ENCODE measurements at places on chromosomes 1 and 21.
A peak's percentile ranks its signal among the peaks of the same experiment; 100 is the strongest.

GRCh38 chr21:39096754-39097153, 86.5 kb downstream of the PSMG1 start:
- DNase-seq = no peak

DNA sequence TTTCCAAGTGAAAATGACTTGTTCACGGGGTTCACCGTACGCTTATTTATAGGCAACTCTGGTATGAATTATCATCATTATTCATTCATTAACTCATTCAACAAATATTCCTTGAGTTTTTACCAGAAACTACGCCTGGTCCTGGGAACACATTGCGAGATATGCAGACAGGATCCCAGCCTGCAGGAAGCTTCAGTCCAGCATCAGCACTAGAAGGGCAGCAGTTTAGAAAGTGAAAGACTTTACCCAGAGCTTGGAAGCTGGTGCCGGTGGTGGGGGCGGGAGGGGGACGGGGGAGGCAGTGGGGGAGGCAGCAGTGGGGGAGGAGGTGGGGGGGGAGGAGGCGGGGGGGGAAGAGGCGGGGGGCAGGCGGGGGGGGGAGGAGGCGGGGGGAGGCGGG, 55.9 kb downstream of the SETD4 start:
- DNase-seq = no peak

DNA sequence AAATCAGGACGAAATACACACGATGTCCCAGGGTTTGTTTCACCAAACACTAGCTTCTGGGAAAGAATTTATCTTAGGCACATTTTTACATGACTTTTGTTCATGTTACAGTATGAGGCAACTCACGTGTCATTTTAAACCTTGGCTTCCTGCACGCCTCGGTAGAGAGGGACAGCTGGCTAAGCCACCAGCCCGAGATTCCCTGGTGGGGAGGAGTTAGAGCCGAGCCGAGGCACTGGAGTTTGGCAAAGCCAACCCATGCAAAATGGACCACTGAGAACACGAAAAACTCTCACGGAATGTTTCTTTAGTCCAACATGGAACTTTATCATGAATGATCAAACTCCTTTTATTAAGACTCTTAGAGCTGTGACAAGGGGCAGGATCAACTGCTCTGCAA, 240.0 kb downstream of the DYRK1A start:
- DNase-seq = no peak

DNA sequence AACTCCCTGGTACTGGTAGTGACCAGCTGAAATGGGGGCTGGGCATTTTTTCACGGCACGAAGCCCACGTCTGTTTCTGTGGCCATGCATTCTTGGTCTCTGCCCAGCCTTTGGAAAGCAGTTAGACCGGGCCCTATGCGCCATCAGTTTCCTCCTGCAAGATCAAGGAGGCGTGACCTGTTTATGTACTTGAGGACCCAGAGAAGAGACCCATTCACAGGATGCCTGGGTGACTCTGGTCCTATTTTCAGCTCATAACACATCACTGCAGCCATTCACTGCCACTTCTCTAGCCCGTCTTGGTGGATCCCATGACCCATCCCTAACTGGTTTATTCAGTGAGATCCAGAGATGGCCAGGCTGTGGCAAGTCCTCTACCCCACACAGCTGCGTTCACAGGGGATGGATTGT, 70.4 kb downstream of the SPSB1 start:
- DNase-seq = no peak

DNA sequence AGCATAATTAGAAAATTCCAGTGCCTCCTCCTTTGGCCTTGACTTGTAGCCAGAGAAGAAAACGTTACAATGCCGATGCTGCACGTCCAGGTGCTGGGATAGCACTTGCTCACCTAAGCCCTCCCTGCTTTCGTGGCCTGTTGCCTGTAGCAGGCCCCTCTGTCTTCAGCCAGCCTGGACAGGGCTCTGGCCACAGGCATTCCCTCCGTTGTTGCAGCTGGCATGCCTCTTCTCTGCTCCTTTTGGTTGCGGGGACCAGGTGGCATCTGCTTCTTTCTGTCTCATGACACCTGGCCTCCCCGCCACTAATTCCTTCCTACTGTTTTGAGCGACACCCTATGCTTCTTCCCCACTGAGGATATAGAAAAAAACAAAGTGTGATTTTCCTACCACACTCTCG, 54.6 kb upstream of the MORC3 start:
- no peak for DNase-seq

- no peak for DNase-seq
These were observed 8.0 kb downstream of the NOL9 start for GRCh38 chr1:6546326-6546725.

DNA sequence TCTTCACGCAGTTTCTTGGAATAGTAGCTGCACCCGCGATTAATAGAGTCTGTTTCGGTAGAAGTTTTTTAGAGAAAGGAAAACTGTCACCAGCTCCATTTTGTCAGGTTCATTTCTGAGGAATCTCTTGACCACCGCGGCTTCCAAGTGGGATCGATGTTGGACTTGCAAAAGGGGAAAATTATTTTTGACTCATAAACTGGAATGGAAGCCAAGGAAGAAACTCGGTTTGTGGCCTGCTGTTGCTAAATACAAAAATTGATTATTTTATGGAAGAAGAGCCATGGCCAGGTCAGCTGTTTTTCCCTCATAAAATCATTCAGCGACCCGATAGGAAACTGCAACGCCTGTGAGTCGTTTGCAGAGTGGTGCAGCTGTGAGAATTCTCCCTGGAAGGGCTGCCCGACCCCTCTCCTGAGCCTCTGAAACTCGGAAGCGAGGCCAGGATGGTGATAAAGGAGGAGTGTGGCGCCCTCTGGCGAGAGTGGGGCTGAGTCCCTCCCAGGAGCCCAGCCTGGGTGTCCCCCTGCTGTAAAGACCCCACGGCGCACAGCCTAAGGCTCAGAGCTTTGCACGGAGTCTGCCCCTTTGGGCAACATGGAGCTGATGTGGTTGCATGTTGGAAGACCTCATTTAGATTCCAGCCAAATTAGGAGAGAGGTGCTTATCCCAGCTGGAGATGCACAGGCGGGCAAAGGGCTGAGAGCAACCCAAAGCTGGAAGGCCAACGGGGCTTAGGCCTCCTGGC, 83.6 kb upstream of the SLC25A33 start:
- peak; percentile 87 for DNase-seq

DNA sequence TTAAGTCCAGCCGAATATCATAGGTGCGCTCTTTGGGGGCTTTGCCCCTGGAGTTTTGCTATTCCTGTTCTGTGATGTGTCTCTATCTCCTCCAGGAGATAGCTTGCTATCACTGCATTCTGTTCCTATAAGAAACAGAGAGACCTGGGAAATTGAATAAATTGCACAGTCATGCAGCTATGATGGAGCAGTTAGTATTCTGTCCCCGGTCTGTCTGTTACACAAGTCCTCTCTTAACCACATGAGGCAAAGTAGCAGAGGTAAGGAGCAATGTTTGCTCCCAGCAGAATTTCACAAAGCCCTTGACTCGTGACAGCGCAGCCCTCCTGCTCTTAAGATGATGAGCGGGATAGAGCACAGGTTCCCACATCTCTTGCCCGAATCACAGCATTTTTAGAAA, 63.9 kb upstream of the GRHL3 start:
- no peak for DNase-seq

DNA sequence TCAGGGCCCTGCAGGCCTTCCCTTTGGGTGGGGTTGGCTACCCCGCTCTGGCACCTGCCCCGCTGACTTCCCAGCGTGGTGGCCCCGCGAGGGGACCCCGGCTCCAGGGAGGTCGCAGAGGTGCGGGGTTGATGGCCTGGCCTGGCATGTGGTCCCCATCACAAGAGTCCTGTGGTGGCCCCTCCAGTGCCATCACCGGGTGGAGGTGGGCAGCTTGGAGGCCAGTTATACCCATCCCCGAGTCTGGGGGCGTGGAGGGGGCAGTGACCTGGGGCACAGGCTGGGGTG, 26.8 kb downstream of the PRMT2 start:
- no peak for DNase-seq

GRCh38 chr1:27760426-27760825, 12.6 kb upstream of the STX12 start:
- no peak for DNase-seq

DNA sequence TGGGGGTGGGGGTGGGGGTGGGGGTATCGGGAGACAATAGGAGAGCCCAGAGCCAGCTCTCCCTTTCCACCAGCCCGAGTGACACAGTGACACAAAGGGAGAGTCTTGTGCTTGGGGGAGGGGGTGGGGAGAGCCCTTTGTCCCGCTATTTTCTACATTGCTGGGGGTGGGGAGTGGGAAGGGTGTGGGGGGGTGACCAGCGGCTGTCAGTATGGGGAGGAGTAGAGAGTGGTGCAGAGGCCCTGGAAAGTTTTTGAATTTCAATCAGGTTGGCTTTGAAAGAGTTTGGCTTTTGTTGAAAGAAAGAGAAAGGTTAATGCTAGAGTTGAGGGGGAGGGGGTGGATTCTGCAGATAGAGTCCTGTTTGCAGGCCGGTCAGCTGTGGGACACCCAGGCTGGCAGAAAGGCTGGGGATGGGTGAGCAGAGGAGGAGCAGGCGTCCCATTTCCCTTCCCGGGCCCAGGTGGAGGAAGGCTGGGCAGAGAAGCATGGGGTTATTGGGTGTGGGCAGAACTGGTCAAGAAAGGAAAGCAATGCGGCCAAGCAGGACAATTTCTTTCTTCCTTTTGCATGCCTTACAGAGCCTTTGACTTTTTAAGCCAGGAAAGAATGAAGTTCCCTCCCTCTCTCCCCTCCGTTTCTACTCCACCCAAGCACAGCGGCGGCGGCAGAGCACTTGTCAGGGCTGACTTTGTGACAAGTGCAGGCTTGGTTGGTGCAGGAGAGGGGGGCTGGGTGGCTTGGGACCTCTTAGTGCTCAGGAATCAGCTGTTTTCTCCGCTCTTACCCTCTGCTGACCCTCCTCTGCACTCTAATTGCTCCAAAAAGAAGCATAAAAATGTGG, 96.2 kb downstream of the RNF220 start:
- DNase-seq = no peak

DNA sequence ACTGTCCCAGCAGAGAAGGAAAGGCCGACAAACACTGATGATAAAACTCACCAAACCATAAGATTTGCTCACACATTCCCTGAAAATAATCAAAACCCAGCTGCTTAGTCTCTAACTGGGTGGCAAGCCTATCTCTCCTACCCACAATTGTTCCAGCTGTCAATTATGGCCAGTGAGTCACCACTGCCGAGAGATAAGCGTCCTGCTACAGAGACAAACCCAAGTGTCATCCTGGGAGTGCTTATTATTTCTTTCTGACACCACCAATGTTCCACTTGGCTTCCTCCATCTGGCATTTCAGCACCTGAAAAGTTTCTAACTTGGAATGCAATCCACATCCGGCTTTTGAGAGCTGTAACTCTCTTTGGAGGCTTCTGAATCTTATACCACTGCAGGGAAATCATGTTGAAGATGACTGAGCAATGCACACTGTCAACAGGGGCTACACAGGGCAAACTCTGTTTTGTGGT, 51.5 kb upstream of the VAV3 start:
- DNase-seq = no peak

GRCh38 chr1:76492752-76493430, 374.4 kb upstream of the ST6GALNAC5 start:
- no peak for DNase-seq

GRCh38 chr1:111803951-111804350, 48.2 kb downstream of the DDX20 start:
- no peak for DNase-seq
